Activated T-cell treated with anti-CD3 and anti-CD28 coated beads for 1 hour (primary cell): ENCODE measurements at places on chromosomes 2 and 18.

DNA sequence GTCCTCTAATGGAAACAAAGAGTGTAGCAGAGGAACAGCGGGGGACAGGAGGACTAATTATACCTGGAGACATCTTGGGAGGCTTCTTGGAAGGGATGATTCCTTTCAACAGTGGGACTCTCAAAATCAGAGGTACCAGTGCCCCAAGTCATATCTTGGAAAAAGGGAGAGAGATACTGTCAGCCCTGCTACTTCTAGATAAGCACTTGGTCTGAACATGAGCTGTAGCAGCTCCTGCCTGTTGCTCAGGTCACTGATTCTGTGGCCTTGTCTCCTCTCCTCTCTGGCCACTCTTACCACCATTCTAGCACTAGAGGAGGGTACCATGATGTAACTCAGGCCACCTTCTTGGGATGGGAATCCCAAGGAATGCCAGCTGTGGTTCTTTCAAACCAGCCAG, 54.5 kb downstream of the MFSD6 start:
- no peak for DNase-seq

- DNase-seq = no peak
Measured at GRCh38 chr2:217106650-217107014, 246.8 kb upstream of the TNP1 start.

DNA sequence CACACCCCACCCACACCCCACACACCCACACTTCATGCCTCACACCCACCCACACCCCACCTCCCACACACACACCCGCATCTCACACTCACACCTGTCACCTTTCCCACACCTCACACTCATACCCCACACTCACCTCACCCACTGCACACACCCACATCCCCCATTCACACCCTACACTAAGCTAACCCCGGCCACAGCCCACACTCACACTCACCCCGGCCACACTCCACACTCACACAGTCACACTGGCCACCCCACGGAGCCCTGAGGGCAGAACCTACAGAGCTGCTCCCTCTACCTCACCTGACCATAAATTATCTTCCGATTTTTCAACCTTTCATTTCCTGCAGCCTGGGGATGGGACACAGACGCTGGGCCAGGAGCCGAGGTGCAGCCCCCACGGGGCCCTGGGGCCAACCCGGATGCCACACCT, 241.3 kb downstream of the HDAC4 start:
- no peak for DNase-seq

GRCh38 chr2:16151651-16152050, 211.3 kb downstream of the MYCN start:
- no peak for DNase-seq

- DNase-seq = no peak
Measured at GRCh38 chr2:17901246-17901645, 22.8 kb downstream of the KCNS3 start.

DNA sequence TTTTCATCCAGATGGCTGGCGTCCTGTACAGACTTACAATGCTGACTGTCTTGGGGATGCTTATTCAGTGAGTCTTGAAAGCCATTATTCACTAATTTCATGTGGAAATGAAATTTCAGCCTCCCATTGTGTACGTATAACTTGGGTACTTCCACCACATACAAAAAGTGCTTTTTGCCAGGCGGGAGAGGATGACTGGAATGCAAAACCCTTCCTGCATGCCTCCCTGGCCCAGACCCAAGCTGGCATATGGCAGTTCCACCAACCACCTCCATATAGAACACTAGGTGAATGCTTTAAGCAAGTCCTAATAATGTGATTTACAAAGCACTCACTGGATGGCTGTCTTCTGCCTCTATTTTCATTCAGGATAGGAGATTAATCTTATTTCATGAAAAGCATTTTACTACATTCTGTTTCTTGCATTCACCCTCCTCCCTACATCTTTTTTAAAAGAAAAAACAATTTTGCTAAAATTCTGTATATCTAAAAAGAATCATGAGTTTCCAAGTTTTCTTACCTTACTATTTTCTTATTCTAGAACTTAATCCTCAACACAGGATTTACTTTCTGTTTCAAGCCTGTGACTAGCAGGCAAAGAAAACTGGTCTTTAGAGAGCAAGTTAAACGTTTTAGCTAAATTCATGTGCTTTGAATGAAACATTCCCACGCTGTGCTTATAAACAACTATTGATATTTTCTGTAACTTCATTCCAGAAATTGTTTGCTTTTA, 327.6 kb downstream of the NCKAP5 start:
- no peak for DNase-seq

- DNase-seq = no peak
Measured at GRCh38 chr18:22180722-22181121, 11.3 kb downstream of the GATA6 start.

GRCh38 chr2:169979025-169979424, 151.8 kb downstream of the UBR3 start:
- DNase-seq = no peak

DNA sequence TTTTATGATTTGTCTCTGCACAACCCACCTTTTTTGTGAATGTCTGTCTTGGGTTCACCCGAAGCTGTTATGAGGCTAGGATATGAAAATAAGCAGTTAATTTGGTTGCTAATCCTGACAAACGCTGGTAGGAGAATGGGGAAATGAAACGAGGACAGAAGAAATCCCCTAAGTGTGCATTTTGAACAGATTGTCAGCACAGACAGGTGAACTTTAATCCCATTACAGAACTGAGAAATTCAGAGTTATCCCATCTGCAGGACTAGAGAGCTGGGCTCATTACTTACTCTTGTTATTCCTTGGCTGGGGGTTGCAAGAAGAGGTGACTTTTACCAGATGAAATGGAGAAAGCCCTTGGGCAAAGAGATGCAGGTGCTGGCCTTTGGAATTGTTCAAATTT, 123.3 kb upstream of the NYAP2 start:
- no peak for DNase-seq

GRCh38 chr2:38122344-38122743, 46.4 kb upstream of the CYP1B1 start:
- no peak for DNase-seq

GRCh38 chr2:100038011-100038410, 104.4 kb downstream of the AFF3 start:
- DNase-seq = no peak

GRCh38 chr2:236776695-236777251, 207.1 kb downstream of the ACKR3 start:
- DNase-seq = no peak

GRCh38 chr2:174897286-174897685, 107.9 kb downstream of the CHN1 start:
- DNase-seq = no peak

- no peak for DNase-seq
Measured at GRCh38 chr2:6914828-6915227, 2.4 kb upstream of the RNF144A start.

DNA sequence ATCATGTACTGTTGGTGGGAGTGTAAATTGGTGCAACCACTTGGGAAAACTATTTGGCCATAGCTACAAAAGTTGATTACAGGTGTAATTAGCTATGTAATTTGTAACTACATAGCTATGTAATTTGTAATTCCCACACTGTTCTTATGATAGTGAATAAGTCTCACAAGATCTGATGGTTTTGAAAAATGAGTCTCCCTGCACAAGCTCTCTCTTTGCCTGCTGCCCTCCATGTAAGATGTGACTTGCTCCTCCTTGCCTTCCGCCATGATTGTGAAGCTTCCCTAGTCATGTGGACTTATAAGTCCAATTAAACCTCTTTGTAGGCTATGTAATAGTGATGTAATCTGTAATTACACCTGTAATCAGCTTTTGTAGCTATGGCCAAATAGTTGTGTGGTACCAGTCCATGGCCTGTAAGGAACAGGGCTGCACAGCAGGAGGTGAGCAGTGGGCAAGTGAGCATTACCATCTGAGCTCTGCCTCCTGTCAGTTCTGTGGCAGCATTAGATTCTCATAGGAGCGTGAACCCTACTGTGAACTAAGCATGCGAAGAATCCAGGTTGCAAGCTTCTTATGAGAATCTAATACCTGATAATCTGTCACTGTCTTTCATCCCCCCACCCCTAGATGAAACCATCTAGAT, 133.7 kb upstream of the COPS8 start:
- DNase-seq = no peak

- no peak for DNase-seq
Measured at GRCh38 chr2:223725494-223725893, 111.9 kb downstream of the AP1S3 start.

GRCh38 chr2:38835015-38835601, 40.6 kb downstream of the DHX57 start:
- no peak for DNase-seq

DNA sequence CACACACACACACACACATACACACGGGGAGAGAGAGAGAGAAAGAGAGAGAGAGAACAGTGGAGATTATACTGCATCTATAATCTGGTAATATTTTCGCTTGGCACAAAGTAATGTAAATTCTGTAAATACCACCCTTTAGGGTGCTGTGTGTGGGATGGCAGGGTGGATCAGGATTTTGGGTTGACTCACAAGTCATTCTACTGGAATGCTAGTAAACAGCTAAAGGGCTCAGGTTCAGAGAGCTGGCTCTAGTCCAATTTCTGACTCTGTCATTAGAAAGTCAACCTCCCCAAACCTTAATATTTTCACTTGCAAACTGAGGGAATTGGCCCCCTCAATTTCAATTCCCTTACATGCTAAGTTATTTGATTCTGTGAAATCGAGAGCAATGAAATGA, 308.3 kb downstream of the TSN start:
- DNase-seq = no peak

GRCh38 chr18:21853016-21853415, 112.4 kb downstream of the MIB1 start:
- no peak for DNase-seq

DNA sequence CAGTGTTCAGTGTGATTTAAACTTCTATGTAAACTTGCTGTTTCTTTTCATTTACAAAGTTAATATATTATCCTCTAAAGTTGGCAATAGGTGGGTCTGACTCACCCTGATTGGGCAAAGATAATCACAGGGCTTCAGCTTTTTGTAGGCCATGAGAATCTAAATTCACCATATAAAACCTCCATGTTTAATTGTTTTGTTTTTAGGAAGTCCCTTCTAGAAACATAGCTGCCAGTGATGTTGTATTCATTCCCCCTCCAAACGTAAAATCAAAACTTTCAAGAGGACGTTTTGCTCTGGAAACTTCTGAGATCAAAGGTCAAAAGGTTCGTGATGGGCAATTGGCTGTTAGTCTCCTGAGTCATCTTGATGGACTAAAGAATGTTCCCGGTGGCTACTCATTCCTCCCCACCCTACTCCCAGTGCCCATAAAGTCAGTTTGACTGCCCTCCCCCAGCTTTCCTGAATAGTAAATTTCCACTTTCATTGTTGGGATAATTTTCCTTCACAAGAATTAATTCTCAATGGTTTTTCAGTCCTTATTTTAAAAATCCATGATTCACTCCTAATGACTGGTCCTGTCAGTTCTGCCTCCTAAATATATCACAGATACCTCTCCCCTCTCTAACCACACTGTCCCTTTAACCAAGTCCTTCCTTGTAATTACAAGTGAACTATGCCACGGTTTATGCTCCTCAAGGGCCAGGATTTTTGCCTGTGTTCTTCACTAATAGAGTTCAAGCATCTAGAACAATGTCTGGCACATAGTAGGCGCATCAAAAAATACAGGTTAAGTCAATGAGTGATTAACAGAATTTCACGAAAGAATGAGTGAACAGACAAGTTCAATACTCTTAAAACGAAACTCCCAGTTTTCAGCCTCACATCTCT, 164.4 kb upstream of the VRK2 start:
- DNase-seq = no peak

DNA sequence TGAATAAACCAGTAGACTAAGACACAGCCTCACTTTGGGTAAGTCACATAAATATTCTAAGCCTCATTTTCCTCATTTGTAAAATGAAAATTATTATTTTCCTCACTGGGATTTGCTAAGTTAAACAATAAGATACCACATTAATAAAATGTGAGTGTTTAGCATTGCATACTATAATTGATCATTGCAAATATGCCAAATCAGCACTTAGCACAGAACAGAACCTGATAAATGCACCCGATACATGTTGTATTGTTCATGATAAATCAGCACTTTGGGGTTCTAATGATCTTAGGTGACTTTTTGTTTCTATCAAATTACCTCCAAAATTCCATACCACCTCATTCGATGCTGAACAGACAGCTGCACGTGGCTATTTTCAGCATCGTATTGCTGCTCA, 50.2 kb upstream of the RAPGEF4 start:
- no peak for DNase-seq

DNA sequence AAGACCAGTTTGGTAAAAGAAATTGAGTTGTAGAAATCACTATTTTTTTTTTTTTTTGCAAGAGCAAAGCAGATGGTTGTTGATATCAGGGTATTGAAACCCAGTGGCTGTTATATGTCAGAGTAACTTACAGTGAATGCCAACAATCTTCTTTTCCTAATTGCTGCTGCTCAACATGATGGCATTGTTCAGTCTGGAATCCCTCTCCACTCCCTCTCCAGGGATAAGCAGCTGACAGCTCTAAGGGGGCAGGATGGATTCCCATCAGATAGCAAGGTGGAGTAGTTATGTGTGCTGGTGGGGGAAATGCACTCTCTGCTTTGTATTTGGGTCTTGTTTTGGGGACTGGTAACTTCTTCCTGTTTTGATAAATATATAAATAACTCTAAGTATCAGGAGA, 200.0 kb downstream of the PIK3C3 start:
- DNase-seq = no peak

DNA sequence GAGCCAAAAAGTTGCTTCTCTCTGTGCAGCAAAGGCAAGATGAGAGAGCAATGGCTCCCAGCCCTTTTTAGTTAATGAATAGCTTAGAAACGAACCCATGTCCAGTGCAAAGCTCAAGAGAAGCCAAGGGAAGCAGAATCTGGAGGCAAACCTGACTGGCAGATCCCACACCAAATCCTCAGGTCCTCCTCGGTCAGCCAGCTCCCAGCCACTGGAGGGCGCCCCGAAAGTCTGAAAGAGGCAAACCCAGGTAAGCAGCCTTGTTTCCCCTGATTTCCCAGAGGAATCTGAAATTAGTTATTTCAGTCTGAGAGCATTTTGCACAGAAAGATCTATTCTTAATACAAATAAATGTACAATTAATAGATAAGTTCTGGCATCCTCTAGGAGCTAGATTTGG, 71.3 kb upstream of the PID1 start:
- DNase-seq = no peak

DNA sequence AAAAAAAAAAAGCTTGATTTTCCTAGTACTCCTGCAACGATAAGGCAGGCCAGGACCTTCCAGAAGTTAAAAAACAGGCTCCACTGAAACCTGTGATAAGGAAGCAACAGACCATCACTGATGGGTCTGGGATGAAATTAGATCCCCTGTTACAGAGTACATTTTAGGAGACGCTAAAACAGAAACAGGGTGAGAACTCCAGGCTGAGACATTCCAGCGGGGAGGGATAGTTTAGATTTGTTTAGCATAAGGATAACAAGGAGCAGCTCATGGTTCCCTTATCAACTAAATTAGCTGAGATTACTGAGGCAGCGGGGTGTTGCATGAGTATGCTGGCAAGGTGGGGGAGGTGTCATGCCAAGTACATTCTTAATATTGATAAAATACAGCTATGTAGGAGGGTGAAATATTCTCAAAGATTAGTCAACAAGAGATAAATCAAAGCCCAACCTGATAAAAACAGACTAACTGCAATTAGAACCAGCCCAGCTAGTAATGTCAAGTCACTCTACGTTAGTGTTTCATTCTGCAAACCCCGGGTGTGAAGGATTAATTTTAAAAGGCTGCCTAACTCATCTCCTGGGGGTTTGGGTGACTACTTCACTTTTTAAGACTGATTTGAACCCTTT, 75.0 kb upstream of the BZW1 start:
- DNase-seq = no peak

GRCh38 chr2:16741498-16741897, 75.9 kb upstream of the CYRIA start:
- no peak for DNase-seq
